ENCODE measurements at places on chromosomes 7 and 10. TPM values are rescaled to one million over a fixed set of nuclear protein-coding genes. Genes with fewer than 3 reads are reported as not detected.
A peak's percentile ranks its signal among the peaks of the same experiment; 100 is the strongest.

DNA sequence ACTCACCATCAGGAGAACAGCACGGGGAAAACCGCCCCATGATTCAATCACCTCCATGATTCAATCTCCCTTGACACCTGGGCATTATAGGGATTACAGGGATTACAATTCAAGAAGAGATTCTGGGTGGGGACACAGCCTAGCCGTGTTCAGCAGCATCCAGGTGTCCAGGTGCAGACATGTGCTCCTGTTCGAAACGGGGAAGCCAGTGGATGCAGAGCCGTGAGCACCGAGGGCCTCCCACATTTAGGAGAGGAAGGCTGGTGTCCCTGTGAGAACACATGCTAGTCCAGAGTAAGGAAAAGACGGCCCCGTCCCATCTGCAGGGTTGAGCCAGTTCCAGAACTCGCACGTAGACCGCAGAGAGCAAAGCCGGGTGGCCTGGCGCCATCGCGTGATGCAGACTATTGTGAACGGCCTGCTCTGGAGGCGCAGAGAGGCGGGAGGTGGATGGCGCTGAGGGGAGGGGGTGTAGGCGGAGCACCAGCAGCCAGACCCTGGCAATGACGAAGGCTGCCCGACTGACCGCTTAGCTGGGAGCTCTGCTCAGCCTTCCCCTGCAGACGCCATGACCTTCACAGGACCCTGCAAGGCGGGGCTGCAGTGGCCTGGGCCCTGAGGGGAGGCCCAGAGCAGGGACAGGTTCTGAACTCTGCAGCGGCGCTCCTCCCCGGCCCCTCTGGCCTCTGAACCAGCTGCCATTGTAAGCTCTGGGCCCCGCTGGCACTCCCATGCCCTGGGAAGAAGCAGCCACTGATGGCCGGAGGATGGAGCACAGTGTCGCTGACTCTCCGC, 141.6 kb upstream of the TCERG1L start:
- peaks cover 15% of the 10 kb centered on the region for H3K27me3 ChIP-seq
- no peak for DNase-seq
- H3K27ac ChIP-seq = no peak overlapping the region
- peak overlapping the region; percentile 33 for H3K4me3 ChIP-seq
- H3K36me3 ChIP-seq = no peaks in the 10 kb centered on the region

DNA sequence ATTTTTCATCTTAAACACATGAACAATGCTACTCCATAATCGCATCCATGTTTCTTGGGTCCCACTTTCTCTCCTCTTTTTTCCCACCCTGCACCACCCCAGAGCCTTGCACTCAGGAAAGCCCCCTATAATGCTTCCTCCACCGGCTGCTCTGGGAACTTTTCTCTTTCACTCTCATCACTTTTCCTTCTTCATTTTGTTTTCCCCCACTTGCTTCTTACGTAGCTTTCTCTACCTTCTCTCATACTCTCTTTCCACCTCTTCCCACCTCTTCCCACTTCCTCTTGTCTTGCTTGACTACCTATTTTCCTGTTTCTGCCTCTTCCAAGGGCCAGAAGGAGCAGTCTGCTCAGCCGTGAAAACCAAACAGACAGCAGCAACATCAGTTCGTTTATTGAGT, 229.5 kb upstream of the RHOBTB1 start:
- no peak for DNase-seq
- H3K4me1 ChIP-seq = peaks cover 38% of the 10 kb centered on the region
- no peak overlapping the region for H3K27ac ChIP-seq
- H3K4me3 ChIP-seq = no peak overlapping the region
- no peaks in the 10 kb centered on the region for H3K36me3 ChIP-seq
- no peaks in the 10 kb centered on the region for H3K27me3 ChIP-seq

DNA sequence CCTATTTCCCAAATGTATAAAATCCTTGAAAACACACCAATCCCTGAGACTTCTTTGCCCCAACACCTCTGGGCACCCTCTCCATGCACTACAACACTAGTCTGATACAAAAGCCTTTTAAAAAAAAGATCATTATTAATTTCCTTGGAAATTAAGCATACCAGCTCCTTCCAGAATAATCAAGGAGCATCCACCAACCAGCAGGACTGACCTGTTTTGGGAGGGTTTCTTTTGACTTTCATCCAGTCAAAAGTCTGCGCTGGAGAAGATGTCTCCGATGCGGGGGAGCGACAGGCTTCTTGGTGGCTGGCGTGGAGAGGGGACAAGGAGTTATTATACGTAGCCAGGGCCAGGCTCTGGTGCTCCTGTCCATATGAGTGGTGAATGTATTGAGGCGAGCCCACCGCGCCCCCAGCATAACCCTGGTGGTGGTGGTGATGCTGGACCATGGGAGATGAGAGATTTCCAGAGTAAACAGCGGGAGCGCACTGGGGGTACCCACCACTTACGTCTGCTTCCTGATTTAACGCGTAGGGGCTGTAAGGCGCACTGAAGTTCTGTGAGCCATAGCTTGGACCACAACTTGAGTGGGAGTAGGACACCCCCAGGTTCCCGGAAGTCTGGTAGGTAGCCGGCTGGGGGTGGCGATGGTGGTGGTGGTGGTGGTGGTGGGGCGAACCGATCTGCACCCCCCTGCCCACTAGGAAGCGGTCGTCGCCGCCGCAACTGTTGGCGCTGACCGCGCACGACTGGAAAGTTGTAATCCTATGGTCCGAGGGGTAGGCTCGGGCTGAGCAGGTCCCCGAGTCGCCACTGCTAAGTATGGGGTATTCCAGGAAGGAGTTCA, 527 bp downstream of the HOXA1 start:
- peak overlapping the region; percentile 96 for H3K4me3 ChIP-seq
- no peaks in the 10 kb centered on the region for H3K27me3 ChIP-seq
- peaks cover 32% of the 10 kb centered on the region for H3K4me1 ChIP-seq
- no peaks in the 10 kb centered on the region for H3K36me3 ChIP-seq
- no peak for DNase-seq

GRCh38 chr7:49771427-49772176, 1.8 kb upstream of the VWC2 start:
- H3K27ac ChIP-seq = no peak overlapping the region
- no peaks in the 10 kb centered on the region for H3K36me3 ChIP-seq
- peaks cover 18% of the 10 kb centered on the region for H3K27me3 ChIP-seq

The ZNF716 gene
- not detected for total RNA-seq

The CDC14C gene
- not detected for total RNA-seq

The SPAG6 gene
- not detected for total RNA-seq
